Cerebellar nuclear complex (tissue), 1 donor: ENCODE measurements at places on chromosomes 4 and X.

DNA sequence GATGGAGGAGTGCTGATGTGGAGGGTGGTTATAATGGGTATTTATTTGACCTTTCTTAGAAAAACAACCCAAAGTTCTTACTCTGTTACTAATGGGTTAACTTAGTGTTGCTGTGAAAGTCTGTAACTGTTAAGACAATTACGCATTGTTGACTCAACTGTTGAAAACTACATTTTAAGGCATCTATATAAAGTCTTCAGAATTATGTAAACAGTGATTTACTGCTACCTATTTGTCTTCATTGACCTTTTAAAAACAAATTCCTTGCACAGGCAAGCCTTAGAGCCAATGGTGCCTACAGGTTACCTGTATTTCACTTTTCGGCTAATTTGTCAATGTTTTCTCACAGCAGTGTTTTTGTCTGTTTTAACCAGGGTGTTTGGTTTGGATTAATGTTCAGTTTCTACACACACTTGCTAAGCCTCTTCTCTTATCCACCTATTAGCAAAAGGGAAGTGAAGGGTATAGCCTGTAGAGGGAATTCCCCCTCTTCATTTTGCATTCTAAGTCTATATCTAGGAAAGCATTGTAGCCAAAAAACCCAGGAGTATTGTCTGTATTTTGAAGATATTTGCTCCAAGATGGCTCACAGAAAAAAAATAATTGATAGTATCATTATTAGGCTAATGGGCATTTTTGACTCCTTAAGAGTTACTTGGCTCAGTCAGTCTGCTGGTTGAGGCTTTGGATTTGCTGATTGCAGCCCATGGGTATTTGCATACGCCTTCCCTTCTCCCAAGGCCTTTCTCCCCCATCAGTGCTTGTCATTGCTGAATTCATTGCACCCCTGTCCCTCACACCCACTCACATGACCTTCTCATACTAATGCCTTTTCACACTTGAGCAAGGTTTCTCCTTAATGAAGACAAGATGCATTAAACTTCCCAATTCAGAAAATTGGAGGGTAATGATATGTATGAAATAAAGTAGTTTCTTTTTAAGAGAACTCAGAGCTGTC is 30.5 kb downstream of the AFF1 start:
- no peak for DNase-seq

DNA sequence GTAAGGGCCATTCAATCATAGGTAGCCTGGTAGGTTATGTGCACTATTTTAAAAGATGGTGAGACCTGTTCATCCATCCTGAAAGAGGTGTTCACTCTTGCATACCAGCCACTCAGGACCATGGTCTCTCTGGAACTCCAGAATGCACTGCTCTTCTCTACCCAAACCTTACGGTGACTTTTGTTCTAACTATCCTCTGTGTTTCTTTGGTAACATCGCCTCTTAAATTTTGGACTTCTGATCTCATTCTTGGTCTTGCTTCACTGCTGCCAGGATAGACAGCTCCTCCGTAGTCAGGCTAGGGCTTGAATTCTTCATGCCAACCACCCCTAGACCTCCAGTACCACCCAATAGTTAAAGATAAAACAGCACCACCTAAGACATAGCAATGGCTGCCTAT is 346.3 kb upstream of the GALNT7 start:
- DNase-seq = no peak

DNA sequence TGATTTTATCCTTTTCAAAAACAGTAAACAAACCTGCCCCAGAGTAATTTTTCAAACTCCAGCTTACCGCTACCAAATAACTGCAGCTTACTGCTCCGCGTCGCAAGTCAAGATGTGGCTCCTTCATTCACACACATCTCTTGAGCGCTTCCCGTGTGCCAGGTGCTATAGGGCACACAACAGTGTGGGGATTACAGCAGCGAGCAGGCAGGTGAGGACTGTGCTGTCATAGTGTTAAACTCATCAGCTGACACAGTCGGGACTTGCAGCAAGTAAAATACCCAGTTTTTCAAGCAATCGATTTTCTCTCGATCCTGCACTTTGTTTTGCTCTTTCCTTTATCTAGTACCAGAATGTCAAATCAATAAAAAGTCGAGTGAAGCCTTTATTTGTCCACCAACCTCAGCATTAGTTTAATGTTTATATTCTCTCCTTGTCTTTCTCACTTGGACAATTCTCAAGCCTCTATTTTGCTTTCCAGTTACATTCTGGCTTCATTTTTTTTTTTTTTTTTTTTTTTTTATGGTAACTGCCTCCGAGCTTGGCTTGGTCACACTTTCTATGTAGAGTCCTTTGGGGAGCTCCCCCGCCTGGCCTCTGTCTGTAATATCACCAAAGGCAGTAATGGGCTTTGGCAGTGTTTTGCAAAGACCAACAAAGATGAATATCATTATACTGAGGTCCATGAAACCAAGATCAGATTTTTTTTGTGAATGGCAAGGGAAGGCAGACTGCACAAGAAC is 8.3 kb upstream of the ASB5 start:
- DNase-seq = no peak

DNA sequence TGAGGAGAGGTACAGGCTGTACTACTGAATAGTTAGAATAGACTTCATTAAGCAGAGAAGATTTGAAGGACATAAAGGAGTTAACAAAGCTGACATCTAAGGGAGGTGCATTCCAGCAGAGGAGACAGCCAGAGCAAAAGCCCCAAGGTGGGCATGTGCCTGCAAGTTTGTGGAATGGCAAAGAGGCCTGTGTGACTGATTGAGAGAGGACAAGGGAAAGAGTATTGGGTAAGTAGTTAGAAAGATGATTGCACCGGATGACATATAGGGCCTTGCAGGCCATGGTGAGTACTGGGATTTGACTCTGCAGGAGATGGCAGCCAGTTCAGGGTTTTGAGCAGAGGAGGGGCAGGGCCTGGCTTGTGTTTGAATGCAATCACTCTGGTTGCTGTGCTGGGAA is 55.9 kb downstream of the FMR1NB start:
- DNase-seq = no peak

DNA sequence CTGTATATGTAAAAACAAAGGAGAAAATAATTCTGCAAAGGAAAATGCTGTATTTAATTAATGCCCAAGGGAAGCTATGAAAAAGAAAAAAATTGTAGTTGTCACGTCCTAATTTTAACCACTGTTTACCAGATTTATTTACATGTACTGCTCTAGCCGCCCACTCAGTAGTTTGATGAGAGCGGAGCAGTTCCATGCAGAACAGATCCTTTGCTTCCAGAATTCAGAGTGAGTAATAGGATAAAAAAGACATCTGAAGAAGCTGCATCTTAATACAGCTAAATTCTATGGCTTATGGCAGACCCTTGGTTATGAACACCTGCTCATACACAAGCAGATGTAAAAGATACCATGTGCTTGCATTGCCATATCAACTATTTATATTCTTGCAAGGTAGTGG is 287.0 kb downstream of the GASK1B start:
- no peak for DNase-seq

GRCh38 chrX:10936976-10937375 is 174.2 kb upstream of the HCCS start:
- no peak for DNase-seq

GRCh38 chr4:111761531-111761930 is 383.7 kb upstream of the FAM241A start:
- DNase-seq = no peak

GRCh38 chr4:100988876-100989275 is 358.4 kb downstream of the PPP3CA start:
- DNase-seq = no peak

- no peak for DNase-seq
These were observed 102.8 kb upstream of the PDLIM3 start for GRCh38 chr4:185638093-185638492.

DNA sequence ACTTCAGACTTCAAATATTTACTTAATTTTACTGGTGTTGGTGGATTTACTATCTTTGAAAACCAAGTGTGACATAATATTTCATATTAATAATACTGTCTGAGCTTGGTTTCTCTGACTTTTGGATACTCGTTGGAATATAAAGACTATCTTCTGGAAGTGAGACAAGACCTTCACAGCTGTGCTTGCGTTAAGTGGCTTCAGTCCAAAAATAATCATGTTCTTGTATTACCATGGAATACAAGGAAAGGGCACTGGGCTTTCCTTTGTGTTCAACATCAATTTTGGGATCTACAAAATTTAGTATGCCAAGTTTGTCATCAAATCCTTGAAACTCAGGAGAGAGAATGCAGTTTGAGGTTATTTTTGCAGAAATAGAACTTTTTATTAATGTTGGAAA is 712.4 kb upstream of the LCORL start:
- no peak for DNase-seq

- DNase-seq = no peak
These were observed 21.8 kb downstream of the TLR2 start for GRCh38 chr4:153705743-153706468.

GRCh38 chr4:147340111-147340510 is 140.8 kb upstream of the EDNRA start:
- DNase-seq = no peak

GRCh38 chrX:104566681-104567501 is 892 bp downstream of the IL1RAPL2 start:
- DNase-seq = no peak

DNA sequence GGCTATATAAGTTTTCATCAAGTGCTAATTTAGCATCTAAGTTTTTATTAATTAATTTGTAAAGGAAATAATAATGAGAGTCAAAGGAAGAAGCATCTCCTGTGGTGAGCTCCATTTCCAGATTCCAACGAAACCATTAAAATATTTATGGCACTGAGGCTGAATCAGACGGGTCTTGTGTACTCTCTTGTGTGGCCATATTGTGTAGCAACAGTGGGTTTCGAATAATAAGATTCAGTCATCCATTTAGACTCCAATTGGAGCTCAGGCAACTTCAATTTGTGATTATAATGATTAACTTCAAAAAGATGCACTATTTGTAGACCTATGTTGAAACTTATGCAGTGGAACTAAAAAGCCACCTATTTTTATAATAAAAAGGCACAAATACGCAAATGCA is 82.4 kb downstream of the SNCA start:
- no peak for DNase-seq

DNA sequence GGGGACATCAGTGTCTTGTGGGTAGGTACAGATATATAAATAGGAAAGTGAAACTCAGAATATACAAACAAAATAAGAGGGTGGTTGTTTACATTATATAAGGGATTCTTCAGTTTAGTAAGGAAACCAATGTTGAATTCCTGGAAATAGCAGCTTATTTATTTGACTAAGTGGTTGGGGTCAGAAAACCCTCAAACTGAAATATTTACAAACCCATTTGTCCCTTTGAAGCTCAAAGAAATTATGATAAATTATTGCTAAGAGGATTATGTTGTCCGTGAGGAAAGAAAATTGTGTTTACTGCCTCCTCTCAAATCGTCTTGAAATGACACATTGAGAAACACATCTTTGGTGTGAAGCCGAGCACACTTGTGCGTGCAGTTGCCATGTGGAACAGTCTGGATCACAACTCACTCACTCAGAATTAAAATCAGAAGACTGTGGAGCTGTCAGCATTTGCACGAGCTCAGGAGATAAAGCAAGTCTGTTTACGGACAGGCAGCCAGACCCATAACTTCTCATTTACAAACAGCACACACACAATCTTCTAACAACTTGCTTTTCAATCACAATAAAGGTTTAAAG is 46.8 kb upstream of the SETD7 start:
- DNase-seq = no peak
